ENCODE measurements at places on chromosomes 5 and 9.

DNA sequence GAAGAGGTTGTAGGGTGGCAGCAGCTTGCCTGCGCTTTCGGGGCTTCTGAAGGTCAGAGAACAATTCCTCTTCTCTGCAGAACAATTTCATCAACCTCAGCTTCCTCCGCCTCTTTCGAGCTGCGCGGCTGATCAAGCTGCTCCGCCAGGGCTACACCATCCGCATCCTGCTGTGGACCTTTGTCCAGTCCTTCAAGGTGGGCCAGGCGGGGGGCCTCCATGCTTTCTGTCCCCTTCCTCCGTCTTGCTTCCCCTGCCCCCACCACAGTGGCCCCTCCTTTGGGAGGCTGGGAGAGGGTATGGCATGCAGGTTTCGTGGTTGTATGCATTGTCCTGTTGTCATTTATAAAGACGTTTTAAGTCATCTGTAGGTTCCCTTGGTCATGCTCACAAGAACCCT lies 195.8 kb downstream of the CACNA1B start:
- DNase-seq: no peak

- no peak for DNase-seq
These were observed 31.2 kb downstream of the KCNMB1 start for GRCh38 chr5:170357955-170358444.

GRCh38 chr5:78562001-78562400 lies 86.6 kb downstream of the LHFPL2 start:
- DNase-seq: no peak

DNA sequence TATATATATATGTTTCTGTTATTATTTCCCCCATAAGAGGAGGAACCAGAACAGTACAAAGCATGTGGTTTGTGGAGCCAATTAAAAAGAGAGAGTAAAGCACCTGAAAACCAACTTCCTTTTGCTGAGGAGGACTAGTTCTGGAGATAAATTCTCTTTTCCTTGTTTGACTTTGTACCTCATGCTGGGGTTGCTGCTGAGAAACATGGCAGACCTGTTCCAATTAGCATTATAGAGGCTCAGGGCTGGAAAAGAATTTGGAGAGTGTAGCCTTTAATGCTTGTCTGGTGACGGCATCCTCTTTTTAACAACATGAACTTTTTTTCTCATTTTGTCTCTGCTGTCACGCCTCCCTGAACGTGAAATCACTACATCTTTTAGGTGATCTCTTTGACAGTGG lies 32.8 kb upstream of the NMUR2 start:
- no peak for DNase-seq

DNA sequence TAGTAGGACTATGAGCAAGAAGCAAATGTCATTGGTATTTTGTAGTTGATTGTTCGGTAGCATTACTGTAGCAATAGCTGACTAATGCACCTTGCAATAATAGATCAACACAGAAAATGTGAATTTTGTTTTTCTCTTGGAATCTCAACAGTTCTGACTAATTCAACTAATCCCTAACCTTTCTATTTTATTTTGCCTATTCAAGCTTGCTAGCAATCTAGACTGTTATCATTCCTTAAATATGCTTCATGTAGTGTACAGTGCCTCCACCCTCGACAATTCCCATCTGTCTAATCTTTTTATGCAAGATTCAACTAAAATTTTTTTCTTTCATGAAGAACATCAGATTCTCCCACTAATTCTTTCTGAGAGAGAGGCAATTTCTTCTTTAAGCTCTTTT lies 570.6 kb downstream of the PDE4D start:
- DNase-seq: no peak

- DNase-seq: no peak
These were observed 249.1 kb downstream of the DIRAS2 start for GRCh38 chr9:90393365-90394152.

- no peak for DNase-seq
These were observed 186.5 kb downstream of the EFNA5 start for GRCh38 chr5:107484281-107484680.

- DNase-seq: no peak
These were observed 306.3 kb upstream of the KCNN2 start for GRCh38 chr5:114055318-114056184.

DNA sequence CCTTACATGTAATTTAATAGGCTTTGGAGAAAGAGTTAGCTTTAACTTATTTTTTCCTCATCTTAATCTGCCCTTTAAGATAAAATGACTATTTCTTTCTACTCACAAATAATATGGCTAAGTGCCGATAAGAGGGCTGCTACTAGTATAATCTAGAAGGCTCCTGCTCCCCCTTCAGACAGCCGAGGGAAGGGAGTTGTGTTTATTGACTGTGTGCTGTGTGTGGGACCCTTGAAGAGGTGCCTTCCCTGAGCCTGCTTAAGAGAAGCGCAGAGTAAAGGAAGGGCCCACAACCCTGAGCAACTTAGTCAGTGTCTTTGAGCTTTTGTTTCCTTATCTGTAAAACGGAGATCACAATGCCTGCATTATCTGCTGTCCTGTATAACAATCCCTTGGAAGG lies 28.1 kb upstream of the CKMT2 start:
- no peak for DNase-seq

DNA sequence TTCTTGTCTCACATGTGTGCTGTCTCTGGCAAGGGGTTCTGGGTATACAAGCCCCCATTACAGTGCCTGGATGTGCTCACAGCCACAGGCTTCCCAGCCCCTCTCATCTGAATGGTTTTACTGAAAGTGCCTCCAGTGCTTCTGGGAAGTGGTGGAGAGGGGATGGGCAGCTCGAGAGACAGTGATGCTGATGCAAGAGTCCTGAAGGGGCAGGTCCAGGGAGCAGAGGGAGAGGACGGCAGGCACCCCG lies 93.5 kb downstream of the PHF2 start:
- DNase-seq: no peak

DNA sequence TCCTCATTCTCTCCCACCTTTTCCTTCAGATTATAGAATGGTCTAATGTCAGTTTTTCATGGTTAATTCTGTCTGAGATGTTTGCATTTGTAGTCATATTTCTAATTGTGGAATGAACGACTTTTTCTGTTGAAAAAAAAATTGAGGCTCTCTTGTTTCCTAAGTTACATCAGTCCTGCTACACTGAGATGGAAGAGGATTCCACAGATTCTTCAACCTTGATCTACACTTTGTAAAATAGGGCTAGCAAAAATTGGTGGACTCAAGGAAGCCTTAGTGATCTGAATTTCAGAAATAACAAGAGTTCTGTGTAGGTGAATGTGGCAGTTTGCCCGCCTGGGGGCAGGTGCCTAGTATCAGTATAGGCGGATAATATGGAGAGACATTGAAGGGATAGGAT lies 51.9 kb downstream of the ERBIN start:
- no peak for DNase-seq

- peak; percentile 99 for DNase-seq
These were observed 726.1 kb downstream of the BRINP1 start for GRCh38 chr9:118643118-118643517.

GRCh38 chr5:124199893-124200292 lies 546.5 kb downstream of the ZNF608 start:
- DNase-seq: no peak

- DNase-seq: peak; percentile 100
These were observed 75.6 kb downstream of the USP20 start for GRCh38 chr9:129910628-129911567.

- no peak for DNase-seq
These were observed 201.9 kb downstream of the HSPA4 start for GRCh38 chr5:133253671-133254070.

DNA sequence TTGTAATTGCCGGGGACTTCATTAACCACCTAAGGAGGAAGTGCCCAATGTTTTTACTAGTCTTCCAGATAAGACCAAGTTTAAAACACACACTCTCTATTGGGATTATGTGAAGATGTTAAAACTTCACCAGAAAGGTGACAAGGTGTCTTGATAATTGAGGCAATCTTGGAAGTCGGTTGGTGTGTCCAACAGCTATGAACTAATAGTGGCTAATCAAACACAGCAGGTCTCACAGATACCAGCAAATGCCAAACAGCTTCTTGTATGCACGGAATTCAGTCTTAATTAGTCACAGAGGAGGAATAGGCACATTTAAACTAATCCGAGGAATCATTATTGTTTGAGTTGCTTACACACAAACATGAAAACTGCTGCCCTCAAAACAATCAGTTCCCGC lies 214.5 kb downstream of the SEC61B start:
- no peak for DNase-seq

DNA sequence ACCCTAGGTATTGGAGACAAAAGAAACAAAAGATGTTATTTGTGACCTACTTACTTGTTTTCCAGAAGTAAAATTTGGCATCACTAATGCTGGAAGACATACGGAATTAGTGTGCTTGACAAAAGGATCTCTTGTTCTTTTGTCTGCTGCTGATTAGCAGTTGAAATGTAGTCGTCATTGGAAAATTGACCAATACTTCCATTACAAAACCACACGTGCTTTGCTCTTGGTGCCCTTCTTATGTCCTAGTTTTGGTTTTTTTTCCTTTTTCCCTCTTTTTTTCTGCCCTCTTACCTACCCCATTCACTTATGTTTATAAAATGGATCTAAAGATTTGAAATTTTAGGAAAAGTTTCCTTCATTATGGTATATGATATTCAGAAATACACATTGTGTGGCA lies 197.4 kb downstream of the FER start:
- no peak for DNase-seq

Data from retinal pigment epithelial cell (primary cell).